Heart right ventricle (tissue), 16 donors: ENCODE measurements at places on chromosomes 12 and 14. TPM values are rescaled to one million over a fixed set of nuclear protein-coding genes. Genes with fewer than 3 reads are reported as not detected.

Gene CLECL1
- not detected for polyA plus RNA-seq

DNA sequence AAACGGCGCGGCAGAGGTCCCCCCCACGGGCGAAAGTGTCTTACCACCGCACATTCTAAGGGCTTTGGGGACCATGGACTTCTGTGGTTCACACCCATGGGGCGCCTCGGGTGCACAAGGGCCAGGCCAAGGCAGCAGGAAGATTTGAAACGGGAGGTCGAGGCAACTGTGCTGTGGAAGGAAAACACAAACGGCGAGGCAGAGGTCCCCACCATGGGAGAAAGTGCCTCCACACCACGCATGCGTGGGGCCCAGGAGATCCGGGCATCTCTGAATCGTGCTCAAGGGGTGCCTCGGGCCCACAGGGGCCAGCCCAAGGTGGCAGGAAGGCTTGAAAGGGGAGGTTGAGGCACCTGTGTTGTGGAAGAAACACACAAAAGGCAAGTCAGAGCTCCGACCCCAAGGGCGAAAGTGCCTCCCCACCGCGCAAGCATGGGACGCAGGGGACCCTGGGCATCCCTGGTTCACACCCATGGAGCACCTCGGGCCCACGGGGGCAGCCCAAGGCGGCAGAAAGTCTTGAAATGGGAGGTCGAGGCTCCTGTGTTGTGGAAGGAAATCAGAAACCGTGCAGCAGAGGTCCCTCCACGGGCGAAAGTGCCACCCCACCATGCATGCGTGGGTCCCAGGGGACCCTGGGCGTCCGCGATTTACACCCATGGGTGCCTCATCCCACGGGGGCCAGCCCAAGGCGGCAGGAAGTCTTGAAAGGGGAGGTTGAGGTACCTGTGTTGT lies 371.0 kb downstream of the ALG10 start:
- DNase-seq = peak; percentile 3

Gene NKX2-8
- polyA plus RNA-seq = not detected

DNA sequence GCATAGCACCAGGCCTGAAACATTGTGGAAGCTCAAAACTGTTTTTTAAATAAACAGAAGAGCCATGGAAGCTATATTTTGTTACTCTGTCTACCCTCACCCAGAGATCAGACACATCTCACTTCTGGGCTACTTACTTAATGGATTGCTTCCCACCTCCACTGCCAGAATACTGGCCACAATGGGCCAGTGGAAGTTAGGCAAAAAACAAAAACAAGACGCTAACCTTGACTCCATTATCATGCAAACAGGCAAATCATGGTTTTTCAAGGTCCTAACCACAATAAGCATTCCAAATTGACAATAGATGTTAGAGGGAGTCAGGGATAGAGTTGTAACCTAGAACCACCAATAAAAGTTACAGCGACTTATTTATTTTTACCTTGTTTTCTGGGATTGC lies 52.7 kb upstream of the PTCSC3 start:
- DNase-seq = no peak

Gene EFCAB11
- polyA plus RNA-seq = 0.95 TPM

Gene TAS2R7
- polyA plus RNA-seq = not detected

DNA sequence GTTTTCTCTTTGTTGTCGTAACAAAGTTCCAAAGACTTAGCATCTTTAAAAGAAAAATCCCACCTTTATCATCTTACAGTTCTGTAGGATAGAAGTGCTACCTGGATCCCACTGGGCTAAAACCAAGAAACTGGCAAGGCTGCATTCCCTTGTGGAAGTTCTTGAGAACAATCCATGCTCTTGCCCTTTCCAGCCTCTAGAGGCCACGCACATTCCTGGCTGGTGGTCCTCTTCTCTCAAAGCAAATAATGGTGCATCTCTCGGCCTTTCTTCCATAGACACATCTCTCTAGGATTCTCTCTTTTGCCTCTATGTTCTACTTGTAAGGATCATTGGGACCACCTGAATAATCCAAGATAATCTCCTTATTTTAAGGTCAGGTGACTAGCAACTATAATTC lies 8.2 kb upstream of the PAWR start:
- DNase-seq = no peak

GRCh38 chr14:78788467-78789360 lies 618.5 kb downstream of the NRXN3 start:
- no peak for DNase-seq

DNA sequence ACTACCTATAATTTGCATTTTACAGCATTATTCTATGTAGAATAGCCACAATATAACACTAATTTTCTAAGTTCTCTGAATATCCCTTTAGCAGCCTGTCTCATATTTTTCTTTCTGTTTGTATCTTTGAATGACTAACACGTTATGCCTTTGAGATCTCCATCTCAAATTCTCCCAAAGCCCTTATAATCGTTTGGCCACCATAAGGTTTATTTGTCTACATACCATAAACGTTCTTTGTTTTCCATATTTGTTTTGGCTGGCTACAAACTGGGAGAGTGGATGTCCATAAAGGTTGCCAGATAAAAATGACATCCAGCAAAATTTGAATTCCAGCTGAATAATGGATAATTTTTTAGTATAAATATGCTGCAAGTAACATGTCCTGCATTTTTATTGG lies 203.7 kb downstream of the STXBP6 start:
- no peak for DNase-seq

DNA sequence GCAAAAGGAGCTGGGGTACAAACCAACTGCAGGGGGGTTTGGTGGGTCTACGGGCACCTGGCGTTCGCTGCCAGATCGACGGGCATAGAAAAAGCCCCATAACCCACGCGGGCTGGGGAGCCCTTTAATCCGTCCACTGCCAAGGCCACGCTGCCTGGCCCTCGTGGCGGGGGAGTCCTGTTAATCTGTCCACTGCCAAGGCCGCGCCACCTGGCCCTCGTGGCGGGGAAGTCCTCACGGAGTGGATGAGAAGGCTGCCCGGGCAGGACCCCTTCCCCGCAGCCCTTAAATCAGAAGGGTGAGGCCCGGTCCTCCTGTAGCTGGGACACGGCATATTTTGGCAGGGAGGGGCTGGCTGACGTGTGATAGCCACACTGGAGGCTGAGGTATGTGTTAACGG lies 86.1 kb downstream of the NOC4L start:
- DNase-seq = no peak

Gene AKAP3
- 0.93 TPM for polyA plus RNA-seq

DNA sequence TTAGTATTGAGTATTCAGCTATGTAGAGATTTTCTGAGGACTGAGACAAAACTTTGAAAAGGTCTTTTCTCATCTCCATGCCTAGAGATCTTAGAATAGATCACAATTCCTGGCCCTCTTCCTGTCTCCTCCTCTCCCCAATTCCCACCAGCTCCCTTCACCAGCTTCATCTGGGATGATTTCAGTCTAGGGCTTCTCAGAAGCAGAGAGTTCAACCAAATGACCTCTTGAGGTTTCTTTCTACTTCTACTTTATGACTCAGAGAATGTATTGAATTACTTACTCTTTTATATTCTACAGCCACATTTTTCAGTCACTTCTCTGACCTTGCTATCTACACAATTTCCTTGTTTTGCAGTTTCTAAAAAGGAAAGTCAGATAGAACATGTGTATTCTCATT lies 19.4 kb upstream of the SNX6 start:
- no peak for DNase-seq

DNA sequence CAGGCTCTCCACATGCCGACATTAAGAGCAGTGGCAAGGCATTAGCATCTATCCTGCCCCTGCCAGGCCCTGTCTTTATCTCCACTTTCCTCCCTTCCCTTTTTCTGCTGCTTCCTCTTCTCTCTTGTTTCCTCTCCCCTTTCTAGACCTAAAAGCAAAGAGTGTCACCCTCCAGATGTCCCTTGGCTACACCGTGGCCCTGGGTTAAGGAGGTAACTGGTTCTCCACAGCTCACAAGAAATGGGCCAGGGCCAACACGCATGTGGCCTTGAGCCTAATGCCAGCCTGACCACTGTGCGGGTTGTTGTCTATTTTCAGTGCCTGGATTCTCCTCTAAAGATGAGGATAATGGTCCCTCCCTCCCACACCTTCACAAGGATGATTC lies 41.7 kb upstream of the DDX11 start:
- DNase-seq = no peak

DNA sequence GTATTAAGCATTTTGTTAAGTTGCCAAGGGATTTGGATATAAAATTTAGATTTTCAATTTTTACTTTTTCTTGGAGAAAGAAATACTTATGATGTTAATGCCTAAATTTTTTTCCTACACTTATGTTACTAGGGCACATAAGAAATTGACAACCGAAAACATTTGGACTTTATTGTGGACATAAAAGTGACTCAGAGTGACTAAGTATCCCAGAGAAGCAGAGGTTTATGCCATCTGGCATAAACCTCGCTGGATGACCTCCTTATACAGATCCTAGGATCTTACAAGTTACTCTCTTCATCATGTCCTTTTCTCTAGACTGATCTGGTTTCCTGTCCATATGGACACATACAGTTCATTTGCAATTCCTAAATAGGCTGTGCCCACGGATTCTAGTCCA lies 89.8 kb downstream of the RERG start:
- no peak for DNase-seq

DNA sequence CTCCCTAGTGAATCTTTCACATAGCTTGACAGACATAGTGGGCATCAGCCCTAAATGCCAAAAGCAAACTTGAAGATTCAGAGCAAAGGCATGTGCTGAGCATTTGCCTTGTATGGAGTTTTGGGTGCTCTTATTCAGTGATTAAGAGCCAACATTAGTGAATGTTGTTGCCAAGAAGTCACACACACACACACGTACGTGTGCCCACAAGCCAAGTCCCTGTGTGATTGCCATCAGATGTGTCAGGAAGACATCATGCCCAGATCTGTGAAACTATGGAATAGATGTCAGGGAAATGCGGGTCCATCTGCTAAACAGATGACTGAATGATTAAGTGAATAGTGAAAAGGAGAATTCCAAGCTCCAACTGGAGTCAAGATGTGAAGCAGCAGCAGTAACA lies 149.0 kb downstream of the AKAP6 start:
- DNase-seq = no peak

- DNase-seq = no peak
Observed at GRCh38 chr12:49933796-49934195, 16.7 kb upstream of the AQP2 start.

GRCh38 chr14:32703183-32703621 lies 235.5 kb upstream of the NPAS3 start:
- DNase-seq = no peak

GRCh38 chr12:65300097-65300496 lies 21.6 kb downstream of the MSRB3 start:
- no peak for DNase-seq

- DNase-seq = no peak
Observed at GRCh38 chr14:102507857-102508312, 1.7 kb downstream of the ANKRD9 start.
